WTC11 (cell line): ENCODE measurements at places on chromosomes 3 and 15. TPM values are rescaled to one million over a fixed set of nuclear protein-coding genes. Genes with fewer than 3 reads are reported as not detected.

LRRC31 gene
- total RNA-seq: not detected in 3 replicates

- no peak for DNase-seq
Observed at GRCh38 chr3:127949446-127950055, 34.5 kb downstream of the KBTBD12 start.

ARGFX gene
- total RNA-seq: not detected in 3 replicates

GMNC gene
- 0.07 to 0.39 TPM (median 0.25 TPM) in 3 replicates for total RNA-seq

- no peak for DNase-seq
Observed at GRCh38 chr3:18847583-18848197, 300.6 kb upstream of the KCNH8 start.

- DNase-seq: no peak
Observed at GRCh38 chr3:128884992-128885391, 5.6 kb downstream of the ACAD9 start.

DNA sequence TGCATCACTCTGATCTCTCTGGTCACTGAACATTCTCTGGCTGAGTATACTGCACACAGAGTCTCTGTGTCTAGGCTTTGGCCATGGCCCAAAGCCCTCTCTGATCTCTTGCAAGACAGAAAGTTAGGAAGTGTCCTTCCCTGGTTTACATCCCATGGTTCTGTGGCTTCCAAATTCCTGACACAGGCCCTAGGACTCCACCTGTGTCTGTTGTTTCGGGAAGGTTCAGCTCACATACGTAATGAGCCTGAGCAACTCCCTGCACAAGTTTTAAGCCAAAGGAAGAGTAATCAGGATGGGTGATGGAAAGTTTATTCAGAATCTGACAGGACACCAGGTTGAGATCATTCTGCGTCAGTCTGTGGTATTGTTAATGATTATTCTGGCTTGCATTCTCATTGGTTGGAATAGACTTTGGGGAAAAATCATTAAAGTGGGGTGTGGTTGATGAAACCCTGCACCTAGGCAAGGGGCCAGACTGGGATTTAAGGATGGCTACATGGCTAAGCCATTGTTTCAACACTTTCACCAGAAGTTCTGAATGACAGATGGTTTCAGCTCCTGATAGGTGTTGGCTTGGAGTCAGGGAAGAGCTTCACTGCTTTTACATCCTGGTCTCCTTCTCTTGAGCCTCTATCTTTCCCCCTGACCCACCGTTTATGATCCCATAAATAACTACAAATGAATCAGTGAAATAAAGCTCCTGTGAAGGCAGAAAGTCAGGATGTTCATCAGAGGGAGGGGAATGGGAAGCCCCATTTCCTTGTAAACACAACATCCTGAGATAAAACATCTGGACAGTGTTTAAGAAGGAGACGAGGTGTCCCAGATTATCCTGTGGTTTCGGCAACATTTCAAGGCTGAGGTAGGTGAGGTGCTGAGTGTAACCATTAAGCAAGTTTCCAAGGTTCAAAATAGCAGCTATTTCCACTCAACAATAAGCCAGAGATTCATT lies 14.1 kb downstream of the LCMT2 start:
- no peak for DNase-seq

PRR20G gene
- total RNA-seq: 0.18 TPM in 1 of 3 replicates, not detected in the others

- DNase-seq: no peak
Observed at GRCh38 chr3:161203485-161204098, 17.5 kb upstream of the NMD3 start.

GRCh38 chr3:62665627-62666437 lies 209.4 kb downstream of the CADPS start:
- DNase-seq: peak; percentile 93

LRRC49 gene
- total RNA-seq: 6.8 to 9.2 TPM (median 6.9 TPM) in 3 replicates
